Astrocyte (in vitro differentiated cells and primary cell): ENCODE measurements at places on chromosomes 12 and 14. TPM values are rescaled to one million over a fixed set of nuclear protein-coding genes. Genes with fewer than 3 reads are reported as not detected.

DBX2 gene
- total RNA-seq = not detected in 2 replicates

KRT79 gene
- 0.50 and 0.82 TPM in 2 replicates for total RNA-seq

ITGA7 gene
- total RNA-seq = 20.4 and 26.5 TPM in 2 replicates

AQP2 gene
- not detected in 2 replicates for total RNA-seq

OTX2 gene
- 2.3 and 8.2 TPM in 2 replicates for total RNA-seq

OTUB2 gene
- 3.1 and 3.3 TPM in 2 replicates for total RNA-seq

MMAB gene
- 15.2 and 17.8 TPM in 2 replicates for total RNA-seq

MAX gene
- 113 and 115 TPM in 2 replicates for total RNA-seq

OR4E2 gene
- not detected in 2 replicates for total RNA-seq

CPNE6 gene
- total RNA-seq = not detected in 2 replicates

SLCO1B1 gene
- total RNA-seq = not detected in 2 replicates

LBHD2 gene
- total RNA-seq = not detected in 2 replicates

NGB gene
- not detected in 2 replicates for total RNA-seq

GPR137C gene
- 0.70 and 1.1 TPM in 2 replicates for total RNA-seq

INSM2 gene
- total RNA-seq = not detected in 2 replicates

AICDA gene
- not detected in 2 replicates for total RNA-seq

DAO gene
- not detected in 2 replicates for total RNA-seq

CCDC197 gene
- not detected in 2 replicates for total RNA-seq

KLHL33 gene
- total RNA-seq = 0.07 TPM in 1 of 2 replicates, not detected in the other

RFC5 gene
- 4.6 and 5.8 TPM in 2 replicates for total RNA-seq

BDKRB1 gene
- total RNA-seq = 0.20 TPM in 1 of 2 replicates, not detected in the other

PLA2G1B gene
- total RNA-seq = not detected in 2 replicates

SCNN1A gene
- total RNA-seq = 0.94 and 1.3 TPM in 2 replicates
